ENCODE measurements at places on chromosomes 2 and 18.
A peak's percentile ranks its signal among the peaks of the same experiment; 100 is the strongest.

- peak; percentile 57 for DNase-seq
Observed at GRCh38 chr18:3985664-3986063, 469.4 kb downstream of the DLGAP1 start.

- no peak for DNase-seq
Observed at GRCh38 chr2:192566863-192567262, 372.1 kb upstream of the TMEFF2 start.

DNA sequence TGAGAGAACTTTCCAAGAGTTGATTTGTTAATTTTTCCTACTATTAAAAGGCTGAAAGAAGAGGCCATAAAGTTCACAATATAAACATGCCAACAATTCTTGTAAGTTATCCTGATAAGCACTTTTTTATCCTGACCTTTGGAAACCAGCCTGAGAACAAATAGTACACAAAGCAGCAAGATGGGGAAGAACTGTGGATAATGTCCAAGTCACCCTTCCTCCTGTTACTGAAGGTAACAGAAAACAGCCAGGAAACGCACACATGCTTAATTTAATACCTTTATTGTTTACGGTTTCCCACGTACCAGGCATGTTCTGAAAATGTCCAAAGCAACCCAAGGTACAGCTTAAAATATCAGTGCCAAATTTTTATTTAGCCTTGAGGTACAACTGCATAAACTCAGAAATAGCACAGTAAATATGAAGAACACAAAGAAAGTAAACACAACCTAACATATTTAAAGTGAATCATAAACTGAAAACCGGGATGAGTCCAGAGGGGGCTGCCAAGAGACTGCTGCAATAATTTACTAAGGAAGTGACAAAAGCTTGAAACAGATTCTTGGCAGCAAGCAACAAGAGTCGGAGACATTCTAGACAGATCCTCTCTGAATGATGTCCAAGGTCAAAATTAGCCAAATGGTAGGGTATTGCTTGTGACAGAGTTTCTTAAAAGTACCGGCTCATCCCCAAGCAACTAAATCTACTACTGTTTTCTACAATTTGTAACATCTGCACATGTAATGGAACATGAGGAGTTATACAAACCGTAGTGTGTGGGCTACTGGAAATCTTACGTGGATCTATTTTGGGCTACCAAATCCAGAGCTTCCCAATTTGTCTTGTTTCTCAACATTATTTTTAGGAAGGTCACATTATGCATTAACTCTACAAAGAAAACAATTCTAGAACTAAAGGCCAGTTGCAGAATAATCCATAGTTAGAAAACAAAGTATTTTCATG is 93.2 kb downstream of the CABYR start:
- DNase-seq = peak; percentile 44

DNA sequence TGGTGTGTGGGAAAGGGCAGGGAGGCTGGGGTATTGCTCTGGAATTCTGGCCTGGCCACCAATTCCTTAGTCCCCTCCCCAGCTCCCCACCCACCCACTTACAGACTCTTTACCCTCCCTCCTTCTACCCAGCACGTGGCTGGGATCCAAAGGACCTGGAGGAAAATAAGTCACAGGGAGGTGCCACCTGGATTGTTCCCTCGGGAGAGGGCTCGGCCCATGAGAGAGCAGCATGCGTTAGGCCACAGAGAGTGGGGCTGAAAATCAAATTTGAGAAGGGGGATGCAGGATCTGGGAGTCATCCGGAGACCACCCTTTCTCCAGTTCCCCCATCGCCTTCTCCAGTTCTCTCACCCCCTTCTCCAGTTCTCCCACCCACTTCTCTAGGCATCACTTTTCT is 3.0 kb downstream of the ASPRV1 start:
- DNase-seq = no peak

DNA sequence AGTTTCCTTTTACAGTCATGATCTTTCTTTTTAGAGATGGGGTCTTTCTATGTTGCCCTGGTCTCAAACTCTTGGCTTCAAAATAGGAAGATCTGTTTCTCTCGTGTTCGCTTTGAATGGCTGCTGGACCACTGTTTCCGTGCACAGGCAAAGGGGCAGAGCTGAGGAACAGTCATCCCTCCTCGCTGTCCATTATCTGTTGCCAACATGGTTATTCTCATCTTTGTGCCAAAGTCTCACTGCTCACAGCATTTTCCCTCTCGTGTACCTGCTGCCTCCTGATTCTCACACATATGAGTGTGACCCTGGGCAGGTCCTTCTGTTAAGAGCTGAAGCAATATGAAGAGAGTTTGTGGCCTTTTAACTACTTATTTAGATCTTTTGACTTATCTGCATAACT is 28.0 kb upstream of the CCNYL1 start:
- no peak for DNase-seq
